Stimulated activated CD4-positive, alpha-beta T cell treated with anti-CD3 and anti-CD28 coated beads, Interleukin-2, amount 100 ng/mL, for 48 hours (primary cell): ENCODE measurements at places on chromosomes 3 and 15.

- no peak for DNase-seq
These were observed 127.1 kb upstream of the RBMS3 start for GRCh38 chr3:29153811-29154210.

DNA sequence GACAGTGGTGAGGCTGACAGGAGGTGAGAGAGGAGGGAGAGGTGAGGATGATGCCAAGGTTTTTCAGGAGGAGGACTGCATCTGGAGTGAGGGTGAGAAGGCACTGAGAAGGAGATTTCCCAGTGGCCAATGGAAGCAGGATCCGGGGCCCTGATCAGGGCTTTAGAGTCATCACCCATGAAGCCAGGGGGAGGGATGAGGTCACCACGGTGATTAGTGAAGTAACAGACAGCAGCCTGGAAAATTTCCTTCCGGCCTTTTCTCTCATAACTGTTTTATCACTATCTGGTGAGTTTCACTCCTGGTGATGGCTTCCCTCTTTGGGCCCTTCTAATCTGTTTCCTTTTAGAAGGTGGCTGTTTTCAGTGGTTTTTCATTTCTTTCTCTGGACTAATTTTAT is 80.5 kb upstream of the WNT5A start:
- DNase-seq: no peak

GRCh38 chr3:177141471-177141870 is 55.8 kb downstream of the TBL1XR1 start:
- no peak for DNase-seq

GRCh38 chr15:93067649-93068085 is 21.3 kb downstream of the RGMA start:
- DNase-seq: no peak

DNA sequence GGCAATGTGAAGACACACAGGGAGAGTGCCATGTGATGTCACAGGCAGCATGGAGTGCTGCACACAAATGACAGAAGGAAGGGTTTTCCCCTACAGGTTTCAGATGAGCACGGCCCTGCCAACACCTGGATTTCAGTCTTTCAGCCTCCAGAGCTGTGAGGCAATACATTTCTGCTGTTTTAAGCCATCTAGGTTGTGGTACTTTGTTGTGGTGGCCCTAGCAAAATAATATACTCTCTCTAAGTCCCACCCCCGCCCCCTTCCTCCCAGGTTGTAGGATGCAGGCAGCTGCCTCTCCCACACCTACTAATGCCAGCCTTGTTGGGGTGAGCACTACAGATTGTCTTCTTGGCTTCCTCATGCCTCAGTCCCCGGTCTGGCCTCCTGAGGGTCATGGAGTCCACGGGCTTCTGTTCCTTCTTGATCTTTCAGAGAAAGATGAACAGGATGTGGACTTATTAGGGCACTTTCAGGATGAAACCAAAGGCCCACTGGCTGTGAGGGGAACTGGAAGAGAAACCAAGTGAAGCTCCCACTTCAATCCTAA is 180.0 kb downstream of the CD47 start:
- peak; percentile 22 for DNase-seq

DNA sequence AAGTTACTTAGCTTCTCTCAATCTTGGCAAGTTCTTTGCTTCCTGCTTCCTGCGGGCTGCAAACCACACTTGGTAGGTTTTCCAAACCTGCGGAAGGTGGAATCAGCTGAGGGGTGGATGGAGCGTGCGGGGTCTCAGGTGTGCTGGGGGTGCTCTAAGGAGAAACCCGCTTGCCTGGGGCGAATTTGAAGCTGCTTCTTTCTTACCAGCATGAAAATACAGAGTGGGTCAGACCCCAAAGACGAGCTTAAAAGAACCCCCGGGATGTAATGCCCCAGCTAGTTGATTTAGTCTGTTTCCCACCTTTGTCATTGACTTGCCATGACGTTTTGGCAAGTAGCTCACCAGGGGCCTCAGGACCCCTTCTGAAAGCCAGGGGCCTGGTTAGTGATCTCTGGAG is 28.8 kb upstream of the CORO2B start:
- no peak for DNase-seq

DNA sequence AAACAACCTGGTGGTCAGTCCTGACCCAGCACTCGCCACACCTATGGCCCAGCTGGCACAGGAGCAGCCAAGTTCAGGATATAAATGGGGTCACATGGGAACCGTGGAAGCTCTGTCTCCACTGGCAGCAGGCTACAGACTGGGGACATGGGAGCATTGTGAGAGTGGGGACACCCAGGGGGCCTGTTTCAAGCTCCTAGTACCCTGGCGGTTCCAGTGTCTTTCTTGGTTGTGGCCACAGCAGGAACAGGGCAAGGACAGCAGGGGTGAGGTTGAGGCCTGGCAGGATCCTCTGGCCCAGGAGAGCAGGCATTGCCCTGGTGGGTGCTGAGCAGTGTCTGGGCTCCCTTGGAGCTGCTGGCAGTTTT is 1.9 kb downstream of the CSK start:
- DNase-seq: no peak

DNA sequence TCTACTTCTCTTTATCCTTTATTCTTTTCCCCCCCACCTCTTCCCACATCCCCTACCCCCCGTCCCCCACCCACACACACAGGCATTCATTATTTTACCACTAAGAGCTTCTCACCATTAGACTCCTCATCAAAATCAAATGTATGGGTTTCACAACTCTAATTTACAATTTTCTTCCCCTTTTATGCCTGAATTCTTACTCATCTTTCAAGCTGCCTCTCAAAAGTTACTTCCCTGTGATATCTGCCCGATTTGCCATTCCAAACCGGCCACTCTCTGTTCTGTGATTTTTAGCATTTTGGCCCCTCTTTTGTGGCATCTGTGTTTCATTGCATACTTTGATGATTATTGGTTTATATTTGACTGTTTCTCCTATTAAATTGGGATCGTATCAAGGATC is 42.2 kb downstream of the SLC9A9 start:
- no peak for DNase-seq

DNA sequence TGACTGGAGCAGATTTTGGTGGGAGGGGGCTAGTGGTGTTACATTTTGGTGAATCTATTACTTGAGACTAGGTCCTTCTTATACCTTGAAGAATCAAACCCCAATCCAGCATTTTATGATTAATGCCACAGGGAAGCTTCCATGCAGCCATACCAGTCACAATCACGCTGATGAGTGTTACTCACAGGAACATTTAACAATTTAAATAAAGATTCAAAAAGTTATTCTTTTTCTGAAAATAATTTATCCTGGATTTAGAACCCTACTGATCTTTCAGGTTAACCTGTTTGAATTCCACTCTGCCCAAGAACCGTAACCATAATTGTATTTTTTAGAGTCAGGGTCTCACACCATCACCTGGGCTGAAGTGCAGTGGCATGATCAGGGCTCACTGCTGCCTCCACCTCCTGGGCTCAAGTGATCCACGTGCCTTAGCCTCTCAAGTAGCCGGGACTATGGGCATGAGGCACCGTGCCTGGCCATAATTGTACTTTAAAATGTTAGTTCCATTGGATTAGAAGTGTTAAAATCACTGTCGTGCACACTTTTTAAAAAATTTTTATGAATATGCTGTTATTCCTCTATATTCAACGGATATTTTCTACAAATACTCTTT is 929 bp upstream of the MTMR10 start:
- no peak for DNase-seq

- no peak for DNase-seq
These were observed 210.2 kb downstream of the OSBPL10 start for GRCh38 chr3:31770822-31771326.

GRCh38 chr15:23574742-23575141 is 9.3 kb downstream of the MKRN3 start:
- DNase-seq: no peak

DNA sequence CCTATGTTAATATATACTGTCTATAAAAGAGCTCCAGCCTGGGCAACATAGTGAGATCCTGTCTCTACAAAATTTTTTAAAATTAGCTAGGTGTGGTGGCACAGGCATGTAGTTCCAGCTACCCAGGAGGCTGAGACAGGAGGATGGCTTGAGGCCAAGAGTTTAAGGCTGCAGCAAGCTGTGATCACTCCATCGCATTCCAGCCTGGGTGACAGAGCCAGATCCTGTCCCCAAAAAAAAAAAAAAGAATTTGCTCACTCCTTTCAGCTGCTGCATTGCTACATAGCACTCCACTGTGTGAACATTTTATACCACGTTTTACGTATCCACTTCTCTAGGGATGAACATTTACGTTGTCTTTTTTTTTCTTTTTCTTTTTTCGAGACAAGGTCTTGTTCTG is 6.0 kb upstream of the TSEN2 start:
- no peak for DNase-seq

DNA sequence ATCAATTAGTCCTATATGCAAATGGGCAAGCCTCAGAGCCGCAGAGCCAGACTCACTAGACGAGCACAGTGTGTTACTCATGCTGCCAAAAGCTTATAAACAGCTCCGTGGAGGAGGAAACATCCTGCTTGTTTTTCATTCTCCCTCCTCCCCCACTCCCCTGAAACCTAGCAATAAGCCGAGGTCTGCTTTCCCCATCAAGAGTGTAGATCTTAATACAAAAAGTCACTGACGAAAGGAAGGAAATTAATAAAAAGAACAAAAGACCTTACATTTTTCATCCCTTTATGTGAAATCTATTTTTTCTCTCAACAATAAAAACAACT is 88.5 kb downstream of the XXYLT1 start:
- DNase-seq: no peak

GRCh38 chr3:30448450-30449289 is 157.7 kb upstream of the TGFBR2 start:
- DNase-seq: no peak

GRCh38 chr15:77001351-77001750 is 6.4 kb downstream of the PSTPIP1 start:
- DNase-seq: no peak

DNA sequence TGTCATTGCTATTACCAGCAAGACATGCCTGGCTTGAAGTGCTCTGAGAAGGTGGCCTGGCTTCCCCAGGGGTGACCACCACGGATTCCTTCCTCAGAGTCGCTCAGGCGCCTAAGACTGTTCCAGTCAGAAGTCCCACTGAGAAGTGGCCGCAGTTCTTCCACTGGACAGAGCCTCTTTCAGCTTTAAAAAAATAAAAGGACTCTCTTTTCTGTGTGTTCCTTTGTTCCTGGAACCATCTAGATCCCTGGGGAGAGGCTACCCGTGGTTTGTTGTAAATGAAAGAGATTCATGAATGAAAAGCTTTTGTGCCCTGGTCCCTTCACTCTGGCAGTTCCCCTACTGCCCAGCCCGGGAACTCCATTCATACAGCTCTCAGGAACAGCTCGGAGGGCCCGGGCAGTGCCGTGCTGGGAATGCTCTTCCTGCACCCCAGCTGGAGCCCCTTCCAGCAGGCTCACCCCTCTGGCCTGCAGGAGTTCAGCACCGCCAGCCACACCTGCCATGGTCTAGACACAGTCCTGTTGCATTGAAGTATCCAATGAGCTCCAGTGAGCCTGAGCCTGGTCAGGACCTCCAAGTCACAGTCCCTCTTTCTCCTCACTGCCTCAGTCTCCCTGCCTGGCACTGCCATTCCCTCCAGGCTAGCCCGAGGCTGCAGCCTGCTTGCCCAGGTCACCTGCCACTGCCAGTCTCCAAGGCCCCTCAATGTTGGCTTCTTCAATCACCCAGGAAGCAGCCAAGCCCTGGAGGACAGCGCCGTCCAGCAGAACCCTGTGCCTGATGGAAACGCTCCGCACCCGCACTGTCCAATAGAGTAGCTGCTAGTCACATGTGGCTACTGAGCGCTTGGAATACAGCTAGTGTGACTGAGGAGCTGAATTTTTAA is 75.4 kb downstream of the XXYLT1 start:
- no peak for DNase-seq
